HCT116 (cell line): ENCODE measurements at places on chromosomes 12 and 14. TPM values are rescaled to one million over a fixed set of nuclear protein-coding genes. Genes with fewer than 3 reads are reported as not detected.

Gene ENDOU
- not detected for total RNA-seq

Gene METTL3
- 62.3 TPM for total RNA-seq

Gene TMEM19
- total RNA-seq, result 18.9 TPM

Gene FAM186B
- total RNA-seq, result 0.42 TPM

DNA sequence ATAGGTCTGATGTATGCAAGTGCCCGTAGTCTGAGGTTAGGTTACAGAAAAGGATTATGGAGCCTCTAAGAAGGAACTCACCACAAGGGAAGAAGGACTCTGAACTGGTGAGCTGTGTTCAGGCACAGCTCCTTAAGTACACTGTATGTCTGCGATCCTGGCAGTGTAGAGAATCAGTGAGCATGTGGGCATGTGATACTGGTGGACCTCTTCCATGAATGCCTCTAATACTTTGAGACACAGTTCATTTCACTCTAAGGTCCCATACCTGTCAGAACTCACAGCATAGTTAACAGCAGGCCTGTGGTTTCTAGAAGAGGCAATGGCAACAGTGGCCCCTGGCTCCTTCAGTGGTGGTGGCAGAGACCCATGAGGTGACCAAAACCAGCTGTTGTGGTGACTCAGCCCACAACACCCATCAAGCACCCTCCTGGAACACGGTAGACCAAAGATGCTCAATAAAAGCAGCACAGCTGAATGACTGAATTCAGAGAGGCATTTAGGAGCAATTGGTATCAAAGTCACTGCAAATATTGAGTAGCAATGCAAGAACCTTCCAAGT lies 6.9 kb upstream of the OR6J1 start:
- no peak overlapping the region for H3K27ac ChIP-seq
- no peaks in the 10 kb centered on the region for H3K36me3 ChIP-seq
- DNase-seq, result peak; percentile 47
- peaks cover 7% of the 10 kb centered on the region; the same call in 1 of the 2 replicates for H3K4me1 ChIP-seq

- no peak overlapping the region for H3K4me3 ChIP-seq
- H3K27ac ChIP-seq, result no peak overlapping the region
- DNase-seq, result no peak
- H3K27me3 ChIP-seq, result no peaks in the 10 kb centered on the region
- no peaks in the 10 kb centered on the region for H3K36me3 ChIP-seq
Observed at GRCh38 chr14:81890020-81890419, 356.4 kb upstream of the SEL1L start.

DNA sequence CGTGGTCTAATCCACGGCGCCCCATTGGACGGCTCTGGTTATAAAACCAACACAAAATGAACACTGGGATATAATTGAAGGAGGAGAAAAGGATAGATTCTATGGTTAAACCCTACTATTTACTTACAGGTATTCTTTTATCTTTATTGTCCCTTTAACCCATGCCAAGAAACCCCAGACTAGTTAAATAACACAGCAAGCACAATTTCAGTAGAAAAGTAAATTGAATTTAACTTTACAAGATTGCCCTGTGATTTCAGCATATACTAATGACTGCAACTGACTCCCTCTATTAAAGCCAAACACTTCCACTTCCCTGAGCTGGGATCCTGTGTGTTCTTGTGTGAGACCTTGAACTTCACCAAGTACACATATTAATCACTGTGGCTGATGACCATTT lies 45.3 kb downstream of the BCL11B start:
- H3K36me3 ChIP-seq, result no peaks in the 10 kb centered on the region
- H3K4me3 ChIP-seq, result no peak overlapping the region

- no peak overlapping the region for H3K4me3 ChIP-seq
- H3K27ac ChIP-seq, result no peak overlapping the region
- no peak for DNase-seq
- H3K36me3 ChIP-seq, result no peaks in the 10 kb centered on the region
- H3K4me1 ChIP-seq, result peaks cover 65% of the 10 kb centered on the region
- no peaks in the 10 kb centered on the region for H3K27me3 ChIP-seq
Observed at GRCh38 chr12:122918827-122919226, 22.9 kb upstream of the VPS37B start.

GRCh38 chr14:63938198-63939005 lies 85.6 kb downstream of the SYNE2 start:
- H3K4me3 ChIP-seq, result no peak overlapping the region
- no peak overlapping the region for H3K27ac ChIP-seq
- H3K36me3 ChIP-seq, result peaks cover 4% of the 10 kb centered on the region
- no peaks in the 10 kb centered on the region for H3K27me3 ChIP-seq
- H3K4me1 ChIP-seq, result no peaks in the 10 kb centered on the region
